Hepatic stellate cell (primary cell): ENCODE measurements at places on chromosomes 3 and 15.

DNA sequence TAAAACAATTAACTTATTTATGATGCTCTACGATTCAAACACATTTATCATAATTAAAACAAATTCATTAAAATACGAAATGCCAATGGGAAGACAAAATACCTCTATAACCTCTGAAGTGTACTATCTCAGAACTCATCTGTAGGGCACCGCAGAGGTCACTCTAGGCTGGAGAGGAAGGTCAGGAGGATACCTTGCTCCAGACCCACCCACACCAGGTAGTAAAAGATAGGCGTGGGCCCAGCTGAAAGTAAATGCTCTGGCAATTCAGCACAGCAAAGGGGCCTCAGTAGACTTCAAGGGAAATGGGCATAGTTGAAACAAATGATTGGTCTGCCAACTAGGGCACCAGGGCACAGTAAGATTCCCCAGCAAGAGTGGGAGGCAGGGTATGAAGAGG lies 26.0 kb upstream of the SPPL2A start:
- no peak for DNase-seq

GRCh38 chr3:128523591-128523990 lies 30.6 kb upstream of the GATA2 start:
- no peak for DNase-seq

GRCh38 chr15:92881211-92881754 lies 18.8 kb upstream of the CHD2 start:
- DNase-seq = no peak

GRCh38 chr3:54862526-54862925 lies 65.3 kb downstream of the LRTM1 start:
- DNase-seq = no peak

DNA sequence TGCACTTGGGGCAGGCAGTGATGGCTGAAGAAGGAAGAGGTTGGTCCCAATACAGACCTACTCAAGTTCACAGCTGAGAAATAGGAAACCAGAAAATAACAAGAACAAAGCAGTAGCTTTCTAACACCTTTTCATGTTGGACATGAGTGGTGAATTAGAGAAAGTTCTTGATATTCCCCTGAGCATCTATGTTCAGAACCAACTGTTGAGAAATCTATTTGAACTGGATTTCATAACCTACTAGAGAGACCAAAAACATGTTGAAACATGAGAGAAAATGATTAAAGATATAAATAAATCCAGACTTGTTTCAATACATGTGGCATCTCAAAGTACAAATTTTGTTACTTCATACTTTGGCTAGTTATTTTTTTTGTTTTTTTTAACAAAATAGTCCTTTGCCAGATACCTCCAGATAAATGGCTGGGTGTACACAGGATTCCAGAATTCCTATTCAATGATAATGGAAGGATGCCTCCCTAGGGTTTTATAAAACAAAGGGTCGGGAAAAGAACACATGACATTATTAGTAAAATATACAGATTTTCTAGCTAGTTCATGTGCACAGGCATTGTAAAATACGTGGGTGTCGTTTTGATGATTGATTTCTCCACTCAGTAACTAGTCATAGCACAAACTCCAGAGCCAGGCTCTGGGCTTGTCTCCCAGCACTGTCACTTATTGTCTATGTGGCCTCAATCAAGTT lies 34.4 kb upstream of the TNFSF10 start:
- no peak for DNase-seq

DNA sequence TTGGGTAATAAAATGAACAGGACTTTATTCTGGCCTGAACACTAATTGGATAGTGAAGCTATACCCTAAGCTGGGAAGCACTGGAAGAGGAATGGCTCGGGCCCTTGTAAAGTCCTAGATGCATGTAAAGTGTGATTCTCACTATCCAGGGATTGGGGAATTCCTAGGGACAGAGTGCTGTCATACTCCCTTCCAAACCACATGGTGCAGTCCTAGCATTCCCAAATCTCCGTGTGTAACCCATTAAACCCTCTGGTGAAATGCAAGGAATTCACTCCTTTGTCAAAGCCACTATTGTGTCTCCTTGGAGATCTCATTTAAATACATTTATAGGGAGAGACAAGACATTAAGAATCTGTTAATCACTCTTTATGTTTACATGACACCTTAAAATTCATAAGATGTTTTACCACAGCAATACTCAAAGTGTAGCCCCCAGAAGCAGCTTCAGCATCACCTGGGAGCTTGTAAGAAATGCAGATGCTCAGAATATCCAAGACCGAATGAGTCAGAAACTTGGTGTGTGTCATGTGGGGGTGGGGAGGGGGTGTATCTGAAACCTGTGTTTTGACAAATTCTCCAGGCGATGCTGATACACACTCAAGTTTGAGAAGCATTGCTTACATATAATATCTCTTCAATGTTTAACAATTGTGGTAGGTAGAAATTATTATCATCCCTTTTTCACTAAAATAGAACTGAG lies 121.8 kb upstream of the NPHP3 start:
- DNase-seq = no peak
